ENCODE measurements at places on chromosomes 4 and X.

GRCh38 chr4:856225-856901 is 30.4 kb upstream of the CPLX1 start:
- no peak for DNase-seq

GRCh38 chr4:87058356-87059073 is 123.7 kb downstream of the AFF1 start:
- DNase-seq, result no peak

DNA sequence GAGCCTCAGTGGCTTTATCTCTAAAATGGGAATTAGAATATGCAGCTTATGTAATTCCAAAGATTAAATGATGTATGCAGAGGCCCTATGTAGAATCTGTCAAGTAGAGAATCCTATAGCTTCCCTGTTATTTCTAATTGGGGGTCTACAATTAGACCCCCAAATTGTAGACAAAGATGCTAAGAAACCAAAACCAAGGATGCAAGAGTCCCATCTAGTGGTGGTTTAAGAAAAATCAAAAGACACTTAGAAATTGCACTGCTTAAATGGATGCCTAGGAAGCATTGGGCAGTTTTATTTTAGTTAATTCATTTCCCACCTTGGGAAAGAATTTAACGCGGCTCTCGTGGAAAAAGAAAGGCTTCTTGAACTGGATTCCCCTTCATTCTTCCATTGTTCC is 115.2 kb downstream of the GABRA2 start:
- DNase-seq, result peak; percentile 3

GRCh38 chr4:58617226-58617625 is 1507.0 kb upstream of the IGFBP7 start:
- DNase-seq, result no peak

- no peak for DNase-seq
These were observed 117.0 kb downstream of the CHRDL1 start for GRCh38 chrX:110678591-110678990.

- no peak for DNase-seq
These were observed 1258.0 kb upstream of the IGFBP7 start for GRCh38 chr4:58368221-58368620.

Data from fibroblast of pulmonary artery (primary cell).